ENCODE measurements at places on chromosomes 12 and 14.
A peak's percentile ranks its signal among the peaks of the same experiment; 100 is the strongest.

GRCh38 chr12:47988073-47989022 is 15.9 kb downstream of the COL2A1 start:
- DNase-seq, result no peak

GRCh38 chr14:98694541-98694940 is 577.5 kb downstream of the BCL11B start:
- no peak for DNase-seq

DNA sequence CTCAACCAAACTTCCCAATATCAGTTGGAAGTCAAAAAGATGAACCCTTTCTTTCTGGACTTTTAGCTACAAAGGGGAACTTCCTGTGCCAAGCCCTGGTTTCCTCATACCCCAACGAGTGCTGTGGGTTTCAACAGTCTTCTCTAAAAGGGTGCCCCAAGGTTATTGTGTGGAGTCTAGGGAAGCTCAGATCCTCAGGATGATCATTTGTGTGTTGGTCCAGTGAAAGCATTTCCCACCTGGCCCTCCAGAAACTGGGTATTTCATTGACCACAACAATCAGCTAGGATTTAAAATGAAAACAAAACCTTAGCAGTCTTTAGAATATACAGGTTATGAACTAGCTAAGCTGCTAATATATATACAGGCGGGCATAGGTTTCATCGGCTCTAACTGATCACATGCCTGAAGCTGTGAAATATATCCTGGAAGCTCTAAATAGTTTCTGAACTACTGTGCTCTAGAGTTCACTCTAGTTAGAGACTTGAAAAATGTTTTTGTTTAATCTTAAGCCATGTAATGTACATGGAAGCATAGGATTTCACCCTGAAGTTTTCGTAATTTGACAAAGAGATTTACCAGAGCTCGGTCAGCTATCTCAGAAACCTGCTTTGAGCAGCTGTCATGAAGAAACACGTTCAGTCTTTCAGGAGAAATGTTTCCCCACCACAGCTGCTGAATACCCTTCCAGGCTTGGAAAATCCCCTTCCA is 29.6 kb downstream of the P2RX4 start:
- no peak for DNase-seq

DNA sequence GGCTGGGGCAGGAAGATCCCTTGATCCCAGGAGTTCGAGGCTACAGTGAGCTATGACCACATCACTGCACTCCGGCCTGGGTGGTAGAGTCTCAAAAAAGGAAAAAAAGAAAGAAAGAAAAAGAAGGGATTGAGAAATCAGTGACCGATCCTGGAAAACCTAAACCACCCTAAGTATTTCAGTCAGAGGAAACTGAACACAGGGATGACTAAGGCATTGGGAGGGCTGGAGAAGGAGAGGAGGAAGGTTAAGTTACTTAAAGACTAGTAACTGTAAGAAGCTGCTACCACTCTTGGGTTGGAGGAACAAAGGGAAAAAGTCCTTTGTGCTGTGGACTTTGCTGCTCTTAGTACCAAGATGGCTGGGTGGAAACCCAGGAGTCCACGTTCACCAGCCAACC is 10.6 kb downstream of the HHIPL1 start:
- DNase-seq, result no peak

DNA sequence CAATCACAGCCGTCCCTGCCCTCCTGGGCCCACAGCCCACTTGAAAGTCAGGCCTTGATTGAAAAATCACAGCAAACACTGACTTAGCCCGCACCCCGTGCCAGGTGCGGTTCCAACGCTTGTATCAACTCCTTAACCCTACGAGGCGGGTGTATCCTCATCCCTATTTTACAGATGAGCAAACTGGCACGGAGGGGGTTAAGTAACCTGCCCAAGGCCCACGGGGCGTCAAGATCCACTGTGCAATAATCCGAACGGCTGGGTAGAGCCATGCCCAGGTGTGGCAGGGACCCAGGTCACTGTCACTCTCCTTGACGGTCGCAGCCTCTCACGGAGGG is 583 bp downstream of the DNAH10 start:
- no peak for DNase-seq

- DNase-seq, result no peak
Observed at GRCh38 chr12:48816143-48816854, 2.0 kb upstream of the CACNB3 start.

GRCh38 chr12:4483885-4484823 is 38.5 kb upstream of the FGF6 start:
- DNase-seq, result no peak

- no peak for DNase-seq
Observed at GRCh38 chr12:15979096-15980092, 68.3 kb downstream of the DERA start.

GRCh38 chr12:19597167-19598026 is 158.1 kb downstream of the AEBP2 start:
- DNase-seq, result no peak

- no peak for DNase-seq
Observed at GRCh38 chr14:100816950-100817901, 8.7 kb upstream of the MEG3 start.

DNA sequence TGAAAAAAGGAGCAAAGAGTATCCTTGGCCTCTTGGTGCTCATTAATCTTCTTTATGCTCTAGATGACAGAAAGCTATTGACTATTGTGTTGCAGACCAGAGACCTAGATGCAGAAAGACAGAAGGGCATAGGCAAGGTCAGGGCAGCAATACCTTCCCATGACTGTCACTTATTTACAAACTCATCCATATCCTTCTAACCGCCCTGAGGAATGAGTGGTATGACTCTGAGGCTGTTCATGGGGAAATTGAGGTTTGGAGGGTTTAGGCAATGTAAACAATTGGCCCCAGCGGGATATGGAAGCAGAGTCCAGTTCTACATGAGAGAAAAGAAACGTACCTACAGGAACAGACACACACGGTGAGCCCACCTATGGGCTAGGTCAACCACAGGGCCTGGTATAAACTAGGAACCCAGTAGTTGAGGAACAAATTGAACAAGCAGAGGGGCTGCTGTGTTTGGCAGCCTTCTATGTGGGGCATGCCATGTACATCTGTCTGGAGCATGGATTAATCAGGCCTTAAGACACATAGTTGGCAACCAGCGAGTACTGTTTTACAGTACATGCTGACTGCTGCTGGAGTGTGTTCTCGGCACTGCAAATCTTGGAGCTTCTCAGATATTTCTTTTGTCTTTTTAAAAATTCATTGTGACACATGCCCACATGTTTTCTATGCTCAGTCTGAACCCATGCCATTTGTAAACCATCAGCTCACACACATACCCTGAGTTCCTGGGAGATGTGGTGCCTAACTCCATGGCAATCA is 159.7 kb upstream of the NTF3 start:
- no peak for DNase-seq

- DNase-seq, result no peak
Observed at GRCh38 chr12:53709671-53710070, 17.6 kb downstream of the CALCOCO1 start.

GRCh38 chr14:93944348-93945069 is 17.4 kb downstream of the FAM181A start:
- no peak for DNase-seq

DNA sequence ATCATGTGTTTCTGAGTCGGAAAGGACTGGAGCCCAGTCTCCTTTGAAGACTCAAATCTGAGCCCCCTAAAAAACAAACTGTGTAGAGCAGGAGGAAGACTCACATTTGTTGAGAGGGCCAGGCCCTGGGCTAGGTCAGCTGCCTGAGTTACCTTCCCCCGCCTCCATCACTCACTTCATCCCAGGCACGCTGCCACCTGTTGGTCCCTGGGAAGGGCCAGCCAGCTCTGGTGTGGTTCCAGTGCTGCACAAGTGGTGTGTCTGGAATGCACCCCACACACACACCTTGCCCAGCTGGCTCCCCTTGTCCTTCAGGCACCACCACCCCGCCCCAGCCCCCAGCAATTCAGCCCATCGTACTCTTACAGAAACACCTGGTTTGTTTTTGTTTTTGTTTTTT is 9.0 kb downstream of the MVK start:
- no peak for DNase-seq

DNA sequence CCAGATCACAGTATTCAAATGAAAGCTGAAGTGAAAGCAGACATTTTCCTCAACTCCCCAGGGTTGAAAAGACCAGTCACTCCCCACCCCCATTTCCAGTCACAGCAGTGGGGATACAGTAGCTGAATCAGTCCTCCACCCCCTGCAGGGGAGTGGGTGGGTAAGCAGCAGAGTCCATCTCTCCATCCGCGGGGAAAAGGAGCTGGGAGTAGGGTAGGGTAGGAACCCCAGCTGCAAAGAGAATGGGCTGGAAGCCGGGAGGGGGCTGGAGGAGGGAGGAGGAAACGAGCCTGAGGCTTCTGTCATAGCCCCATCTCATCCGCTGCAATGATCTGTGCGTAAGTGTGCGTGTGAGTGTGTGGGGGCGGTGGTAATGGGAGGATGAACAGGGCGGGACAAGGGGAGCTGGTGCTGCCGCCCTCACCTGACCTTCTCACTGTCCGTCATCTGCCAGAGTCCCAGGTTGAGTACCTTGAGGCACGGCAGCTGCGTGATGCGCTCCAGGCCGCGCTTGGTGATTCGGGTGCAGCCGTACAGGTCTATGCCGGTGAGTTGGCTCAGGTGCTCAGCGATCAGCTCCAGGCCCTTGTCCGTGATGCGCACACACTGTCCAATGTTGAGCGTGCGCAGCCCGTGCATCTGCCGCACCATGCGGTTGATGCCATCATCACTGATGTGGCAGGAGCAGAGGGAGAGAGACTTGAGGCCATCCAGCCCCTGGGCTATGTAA is 1.8 kb downstream of the FBXL14 start:
- peak; percentile 66 for DNase-seq

DNA sequence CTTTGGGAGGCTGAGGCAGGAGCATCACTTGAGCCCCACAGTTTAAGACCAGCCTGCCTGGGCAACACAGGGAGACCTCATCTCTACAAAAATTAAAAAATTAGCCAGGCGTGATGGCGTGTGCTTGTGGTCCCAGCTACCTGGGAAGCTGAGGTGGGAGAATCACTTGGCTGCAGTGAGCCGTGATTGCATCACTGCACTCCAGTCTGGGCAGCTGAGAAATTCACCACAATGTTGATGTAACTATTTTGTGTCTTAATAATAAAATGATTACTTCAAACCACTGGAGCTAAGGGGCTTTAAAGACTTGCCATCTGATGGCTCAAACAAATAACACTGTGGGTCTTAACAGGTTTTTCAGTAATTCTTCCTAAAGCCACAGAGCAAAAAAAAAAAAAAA is 10.8 kb downstream of the ERH start:
- no peak for DNase-seq

GRCh38 chr14:22908601-22909000 is 10.3 kb downstream of the RBM23 start:
- no peak for DNase-seq

DNA sequence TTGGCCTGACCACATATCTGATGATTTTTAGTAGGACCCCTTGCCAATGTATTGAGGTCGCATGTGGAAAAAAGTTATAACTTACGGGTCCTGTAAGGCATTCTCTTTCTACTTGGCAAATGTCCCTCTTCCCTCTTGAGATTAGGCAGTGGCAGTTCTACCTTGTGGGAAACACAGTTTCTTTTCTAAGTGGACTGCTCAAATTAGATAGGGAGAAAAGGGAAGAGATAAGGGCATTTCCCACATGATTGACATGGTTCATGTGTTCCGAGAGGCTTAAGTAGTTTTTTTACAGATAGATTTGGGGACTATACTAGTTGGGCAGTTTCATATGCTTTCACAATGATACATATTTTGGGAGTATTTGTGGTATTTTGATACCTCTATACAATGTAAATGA is 154.7 kb downstream of the FBXL14 start:
- no peak for DNase-seq

GRCh38 chr12:102862486-102862885 is 54.6 kb downstream of the PAH start:
- DNase-seq, result no peak

GRCh38 chr12:80567401-80567800 is 123.4 kb downstream of the PTPRQ start:
- no peak for DNase-seq

DNA sequence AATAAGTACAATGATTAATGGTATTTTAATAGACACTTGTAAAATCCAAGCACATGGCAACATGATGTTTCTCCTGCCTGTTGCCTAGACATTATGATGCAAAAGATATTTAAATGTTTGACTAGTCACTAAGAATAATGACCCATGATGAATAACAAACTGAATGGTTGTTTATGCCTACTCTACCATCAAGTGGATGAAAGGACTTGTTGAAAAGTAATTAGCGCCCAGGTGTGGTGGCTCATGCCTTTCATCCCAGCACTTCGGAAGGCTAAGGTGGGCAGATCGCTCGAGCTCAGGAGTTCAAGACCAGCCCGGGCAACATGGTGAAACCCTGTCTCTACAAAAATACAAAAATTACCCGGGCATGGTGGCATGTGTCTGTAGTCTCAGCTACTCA is 30.7 kb downstream of the KIF21A start:
- DNase-seq, result no peak

All from activated CD4-positive, alpha-beta T cell treated with anti-CD3 and anti-CD28 coated beads, Interleukin-2, Interleukin-4, amounts not matched to agents 100 ng/mL and 50 ng/mL, durations not matched to agents 16 hours and 8 hours (primary cell).